ENCODE measurements at places on chromosomes 2 and 18. TPM values are rescaled to one million over a fixed set of nuclear protein-coding genes. Genes with fewer than 3 reads are reported as not detected.

DNA sequence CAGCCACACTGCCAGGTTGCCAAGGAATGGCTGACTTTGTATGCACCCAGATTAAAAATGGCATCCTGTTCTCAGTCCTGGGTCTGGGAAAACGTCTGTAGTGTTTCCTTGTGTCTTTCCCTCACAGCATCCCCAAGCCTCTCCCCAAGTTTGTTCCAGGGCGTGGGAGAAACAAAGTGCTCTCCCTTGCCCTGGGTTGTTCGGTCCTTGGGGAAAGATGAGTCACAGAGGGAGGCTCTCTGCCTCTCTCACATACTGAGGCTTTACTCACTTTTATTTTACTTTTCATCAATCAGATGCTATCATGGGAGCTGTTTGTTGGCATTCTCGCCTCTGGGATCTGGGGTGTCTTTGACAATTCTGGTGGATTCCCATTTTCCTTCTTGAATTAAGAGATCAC, 492.3 kb downstream of the XIRP2 start:
- no peak for DNase-seq

GRCh38 chr2:6215053-6215452, 522.9 kb downstream of the SOX11 start:
- DNase-seq: no peak

GRCh38 chr2:126809340-126809739, 89.3 kb upstream of the TEX51 start:
- DNase-seq: no peak

DNA sequence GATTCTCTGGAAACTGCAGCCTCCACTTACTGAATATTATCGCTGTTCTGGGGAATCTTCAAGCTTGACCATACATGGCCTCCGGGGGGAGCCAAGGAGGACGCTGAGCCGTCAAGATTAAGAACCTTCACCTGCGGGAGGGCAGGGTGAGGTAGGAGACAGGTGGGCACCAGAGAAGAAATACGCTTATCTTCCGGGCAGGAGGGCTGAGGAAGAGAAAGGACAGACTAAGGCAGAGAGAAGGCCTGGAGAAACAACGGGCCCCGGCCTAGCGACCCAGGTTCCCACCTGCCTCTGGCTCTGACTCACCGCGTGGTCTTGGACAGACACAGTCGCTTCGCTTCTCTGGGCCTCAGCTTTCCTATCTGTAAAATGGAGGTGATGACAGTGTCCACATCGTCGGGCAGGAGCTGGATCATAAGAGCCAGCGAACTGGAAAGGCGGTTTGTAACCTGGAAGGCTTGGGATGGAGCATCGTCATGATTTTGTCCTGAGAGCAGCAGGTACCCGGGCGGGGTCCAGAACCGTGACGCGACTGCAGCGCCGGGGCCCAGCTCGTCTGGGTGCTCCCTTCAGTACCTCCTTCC, 659 bp downstream of the ZNF142 start:
- no peak for DNase-seq

Gene SNTG2
- total RNA-seq: 2.7 TPM

Gene BMP10
- not detected for total RNA-seq

Gene RNPEPL1
- total RNA-seq: 87.6 TPM

Gene SLC8A1
- total RNA-seq: 0.09 TPM
